ENCODE measurements at places on chromosomes 2 and 18.

GRCh38 chr2:122078451-122078850, 323.0 kb downstream of the TSN start:
- DNase-seq = no peak

DNA sequence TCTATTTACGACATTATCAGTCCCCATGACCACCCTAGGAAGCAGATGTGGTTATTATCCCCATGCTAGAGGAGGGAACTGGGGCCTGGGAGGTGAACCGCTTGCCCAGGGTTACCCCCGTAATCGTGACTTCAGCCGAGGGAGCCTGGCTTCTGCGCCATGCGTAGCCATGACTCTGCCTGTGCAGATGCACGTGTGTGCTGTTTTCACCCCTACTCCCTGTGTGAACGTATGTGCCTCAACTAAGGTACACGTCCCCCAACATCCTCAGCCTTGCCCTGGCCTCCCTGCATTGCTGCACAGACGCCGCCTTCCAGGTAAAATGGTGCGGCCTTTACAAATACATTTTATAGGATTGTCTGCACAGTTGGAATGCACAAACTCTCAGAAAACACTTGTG, 40.2 kb downstream of the LPIN1 start:
- no peak for DNase-seq

- DNase-seq = no peak
Observed at GRCh38 chr2:47173986-47174732, 19.1 kb upstream of the STPG4 start.

DNA sequence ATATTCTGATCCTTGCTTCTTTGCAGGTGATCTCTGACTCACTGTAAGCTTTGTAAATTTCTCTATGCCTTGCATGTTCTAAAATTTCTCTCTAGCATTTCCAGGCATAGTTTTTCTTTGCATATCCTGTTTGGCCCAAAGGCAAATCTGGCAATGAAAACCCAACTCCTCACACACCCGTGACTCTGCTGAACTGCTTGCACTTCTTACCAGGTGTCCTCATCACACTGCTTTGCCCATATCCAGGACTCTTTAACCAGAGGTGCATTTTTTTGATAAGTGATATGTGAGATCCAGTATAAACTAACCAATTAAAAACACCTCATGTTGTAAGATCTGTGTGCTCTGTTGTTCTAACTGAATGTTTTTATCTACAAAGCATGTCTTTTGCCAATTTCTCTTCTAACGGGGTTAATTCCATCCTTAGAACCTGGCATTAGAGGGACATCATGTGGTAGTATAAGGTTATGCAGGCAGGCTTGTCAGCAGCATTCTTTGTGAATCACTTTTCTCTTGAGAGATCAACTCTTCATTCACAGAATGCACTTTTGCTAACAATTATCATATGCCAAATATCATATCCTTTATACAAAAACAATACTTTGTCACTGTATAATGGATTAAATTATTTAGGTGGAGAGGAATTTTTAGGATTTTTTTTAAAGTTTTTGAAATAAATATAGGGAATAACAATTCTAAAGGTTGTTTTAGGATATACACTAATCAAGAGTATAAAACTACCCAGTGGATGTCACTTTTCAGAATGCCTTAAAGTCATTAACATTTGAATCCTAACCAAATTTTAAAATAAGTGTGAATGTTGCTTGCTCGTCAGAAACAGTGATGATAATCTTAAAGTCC, 20.8 kb upstream of the TMX3 start:
- peak; percentile 72 for DNase-seq

DNA sequence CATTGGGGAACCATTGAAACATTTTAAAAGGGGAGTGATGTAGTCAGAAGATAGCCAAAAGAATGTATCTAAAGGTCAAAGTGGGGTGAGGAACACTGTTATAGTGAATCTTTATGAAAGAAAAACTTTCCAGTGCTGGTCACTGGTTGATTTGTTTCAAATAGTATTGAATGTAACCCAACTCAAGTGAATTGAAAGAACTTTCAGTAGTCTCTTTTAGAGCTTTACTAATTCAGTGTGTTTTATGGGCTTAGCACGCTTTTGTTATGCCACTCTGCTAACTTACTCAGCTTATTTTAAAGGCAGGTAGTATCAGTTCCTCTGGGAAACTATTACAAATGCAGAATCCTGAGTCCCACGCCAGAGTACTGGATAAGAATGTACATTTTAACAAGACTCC, 57.3 kb downstream of the GTF2A1L start:
- DNase-seq = no peak

DNA sequence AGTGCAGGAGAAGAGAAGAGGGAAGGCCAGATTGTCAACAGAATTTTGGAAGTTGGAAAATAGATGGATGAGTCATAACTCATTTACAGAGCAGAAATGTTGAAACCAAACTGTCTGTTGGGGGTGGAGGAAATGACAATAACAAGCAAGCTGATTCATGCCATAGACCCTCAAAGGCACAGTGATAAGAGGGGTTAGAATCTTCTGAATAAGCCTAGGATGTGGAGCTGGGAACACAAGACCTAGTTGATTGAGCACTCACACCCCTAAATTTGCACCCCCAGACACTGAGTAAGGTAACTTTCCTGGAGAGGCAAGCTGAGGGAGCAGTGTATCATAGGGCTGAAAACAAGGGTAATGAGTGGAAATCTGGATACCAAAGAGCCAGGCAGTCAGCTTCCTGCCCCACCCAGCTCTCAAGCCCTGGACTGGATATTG, 141.4 kb downstream of the SCG2 start:
- DNase-seq = no peak

DNA sequence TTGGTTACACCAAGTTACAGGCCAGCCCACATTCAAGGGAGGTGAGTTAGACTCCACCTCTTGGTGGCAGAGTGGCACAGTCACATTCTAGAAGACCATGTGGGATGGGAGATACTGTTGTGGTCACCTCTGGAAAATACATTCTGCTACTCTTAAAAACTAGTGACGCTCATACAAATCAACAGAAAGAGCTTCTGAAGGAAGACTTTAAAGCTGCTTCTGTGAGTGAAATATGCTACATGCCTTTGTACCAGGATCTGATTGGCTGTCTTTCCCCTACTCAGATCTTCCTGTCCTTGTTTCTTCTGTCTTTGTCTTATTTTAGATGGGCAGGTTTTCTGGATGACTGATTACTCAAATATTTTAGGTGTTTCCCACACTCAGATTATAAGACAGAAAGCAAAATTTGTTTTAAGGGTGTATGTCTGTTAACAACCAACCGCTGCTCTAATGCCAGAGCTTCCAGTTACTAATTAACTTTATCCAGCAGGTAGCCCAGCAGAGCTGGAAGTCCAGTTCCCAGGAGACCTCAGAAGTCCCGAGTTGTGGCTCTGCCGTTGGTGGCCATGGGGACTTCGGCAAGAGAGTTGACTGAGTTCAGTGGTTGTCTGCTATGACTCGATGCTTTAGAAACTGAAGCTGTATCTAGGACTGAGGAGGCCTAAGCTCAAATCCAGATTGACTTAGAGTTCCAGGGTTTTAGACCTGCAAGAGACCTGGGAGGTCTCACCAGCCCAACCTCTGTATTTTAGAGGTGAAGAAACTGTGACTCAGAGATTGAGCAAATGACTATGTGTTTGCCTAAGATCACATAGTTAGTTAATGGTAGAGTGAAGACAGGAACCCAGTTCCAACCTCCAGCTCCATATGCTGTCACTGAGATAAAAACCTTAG, 7.4 kb downstream of the IL1R2 start:
- DNase-seq = no peak

GRCh38 chr2:8437228-8437948, 244.5 kb upstream of the ID2 start:
- DNase-seq = no peak

- DNase-seq = no peak
Observed at GRCh38 chr2:168255866-168256265, 8.5 kb upstream of the STK39 start.

DNA sequence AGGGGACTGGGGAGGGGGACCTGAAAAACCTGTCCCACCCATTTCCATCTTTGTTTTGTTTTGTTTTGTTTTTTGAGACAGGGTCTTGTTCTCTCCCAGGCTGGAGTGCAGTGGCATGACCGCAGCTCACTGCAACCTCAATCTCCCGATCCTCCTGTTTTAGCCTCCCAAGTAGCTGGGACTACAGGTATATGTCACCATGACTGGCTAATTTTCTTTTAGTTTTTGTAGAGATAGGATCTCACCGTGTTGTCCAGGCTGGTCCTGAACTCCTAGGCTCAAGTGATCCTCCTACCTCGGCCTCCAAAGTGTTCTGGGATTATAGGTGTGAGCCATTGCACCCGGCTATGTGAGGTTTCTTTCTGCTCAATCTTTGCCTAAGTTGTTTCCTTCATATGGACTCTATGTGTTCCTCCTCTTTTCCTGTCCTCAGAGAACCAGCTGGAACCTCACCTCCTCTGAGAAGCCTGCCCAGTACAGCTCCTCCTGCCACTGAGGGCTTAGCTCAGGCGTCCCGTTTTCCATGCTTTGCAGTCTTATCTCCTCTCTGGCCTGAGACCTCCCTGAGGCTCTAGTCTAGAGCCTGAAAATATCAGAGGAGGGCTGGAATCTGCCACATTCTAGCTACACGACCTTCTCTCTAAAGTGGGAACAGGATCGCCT, 74.8 kb downstream of the HS1BP3 start:
- DNase-seq = no peak

DNA sequence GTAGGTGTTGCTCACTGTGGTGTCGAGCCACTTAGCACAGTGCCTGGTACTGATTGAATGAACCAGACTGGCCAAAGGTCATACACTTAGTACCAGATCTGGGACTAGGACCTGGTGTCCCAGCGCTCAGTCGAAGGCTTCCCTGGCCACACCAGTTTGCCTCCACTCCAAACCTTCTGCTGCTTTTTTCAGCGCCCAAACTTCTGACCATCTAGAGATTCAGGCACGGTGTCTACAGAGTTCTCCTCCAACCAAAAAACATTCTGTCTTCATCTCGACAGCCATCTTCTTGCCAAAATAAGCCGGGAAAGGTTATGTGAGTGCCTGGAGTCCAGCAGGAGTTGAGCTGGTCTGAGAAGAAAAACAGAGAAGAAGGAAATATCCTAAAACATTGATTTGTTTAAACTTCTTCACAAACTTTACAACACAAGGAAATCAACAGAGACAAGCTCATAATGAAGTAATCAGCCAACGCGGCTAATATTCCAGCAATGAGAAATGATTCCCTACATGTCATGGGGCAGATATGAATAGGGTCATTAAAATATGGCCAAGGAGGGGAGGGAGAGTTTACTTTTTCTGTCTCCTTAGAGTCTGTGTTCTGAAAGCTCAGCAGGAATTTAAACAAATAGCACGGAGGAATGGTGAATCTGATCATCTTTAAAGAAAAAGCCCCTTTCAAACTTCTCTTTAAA, 2.3 kb upstream of the GLI2 start:
- DNase-seq = no peak

GRCh38 chr2:112642966-112643365, 2.8 kb upstream of the SLC20A1 start:
- no peak for DNase-seq

GRCh38 chr18:68467957-68468356, 247.0 kb downstream of the TMX3 start:
- DNase-seq = no peak

- no peak for DNase-seq
Observed at GRCh38 chr2:187939180-187939579, 352.5 kb upstream of the GULP1 start.

GRCh38 chr2:98583816-98584618, 24.3 kb downstream of the COA5 start:
- DNase-seq = no peak

GRCh38 chr2:157441072-157441454, 2.8 kb downstream of the CYTIP start:
- no peak for DNase-seq

GRCh38 chr2:96618596-96619283, 19.4 kb downstream of the KANSL3 start:
- DNase-seq = no peak

- DNase-seq = no peak
Observed at GRCh38 chr2:19839438-19839837, 62.3 kb downstream of the TTC32 start.

DNA sequence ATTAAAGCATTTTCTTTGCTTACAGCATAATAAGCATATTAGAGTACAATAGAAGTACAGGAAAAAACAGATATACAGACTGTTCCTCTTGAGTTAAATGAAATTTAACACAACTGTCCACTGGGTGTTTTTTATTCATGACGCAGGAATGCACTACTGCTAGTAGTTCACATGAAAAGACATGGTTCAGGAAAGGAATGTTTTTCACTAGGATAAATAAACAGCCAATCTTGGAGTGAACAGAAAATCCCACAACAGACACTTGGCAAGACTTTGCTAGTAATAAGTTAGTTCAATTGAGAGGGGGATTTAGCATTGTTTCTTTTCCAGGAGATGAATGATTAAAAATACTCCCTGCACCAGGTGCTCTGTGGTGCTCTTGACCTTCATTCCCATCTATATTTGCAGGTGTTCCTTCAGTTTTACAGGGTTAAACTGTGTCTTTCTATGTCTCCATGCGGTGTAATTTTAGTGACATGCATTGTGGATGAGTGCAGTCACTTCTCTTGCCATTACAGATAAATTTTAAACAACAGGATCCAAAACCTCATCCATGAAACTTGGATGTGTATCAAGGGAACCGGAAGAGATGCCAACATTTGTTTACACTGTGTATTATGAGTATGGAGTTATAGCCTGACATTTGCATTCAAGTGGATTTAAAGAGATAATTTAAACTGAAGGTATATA, 796.6 kb downstream of the DSC3 start:
- no peak for DNase-seq

GRCh38 chr2:31654241-31654640, 73.5 kb upstream of the SRD5A2 start:
- DNase-seq = no peak

GRCh38 chr18:69022426-69022825, 224.5 kb downstream of the CCDC102B start:
- DNase-seq = no peak

GRCh38 chr2:201669865-201670264, 26.6 kb upstream of the TMEM237 start:
- DNase-seq = no peak

- no peak for DNase-seq
Observed at GRCh38 chr2:25567406-25567805, 106.0 kb downstream of the DTNB start.

DNA sequence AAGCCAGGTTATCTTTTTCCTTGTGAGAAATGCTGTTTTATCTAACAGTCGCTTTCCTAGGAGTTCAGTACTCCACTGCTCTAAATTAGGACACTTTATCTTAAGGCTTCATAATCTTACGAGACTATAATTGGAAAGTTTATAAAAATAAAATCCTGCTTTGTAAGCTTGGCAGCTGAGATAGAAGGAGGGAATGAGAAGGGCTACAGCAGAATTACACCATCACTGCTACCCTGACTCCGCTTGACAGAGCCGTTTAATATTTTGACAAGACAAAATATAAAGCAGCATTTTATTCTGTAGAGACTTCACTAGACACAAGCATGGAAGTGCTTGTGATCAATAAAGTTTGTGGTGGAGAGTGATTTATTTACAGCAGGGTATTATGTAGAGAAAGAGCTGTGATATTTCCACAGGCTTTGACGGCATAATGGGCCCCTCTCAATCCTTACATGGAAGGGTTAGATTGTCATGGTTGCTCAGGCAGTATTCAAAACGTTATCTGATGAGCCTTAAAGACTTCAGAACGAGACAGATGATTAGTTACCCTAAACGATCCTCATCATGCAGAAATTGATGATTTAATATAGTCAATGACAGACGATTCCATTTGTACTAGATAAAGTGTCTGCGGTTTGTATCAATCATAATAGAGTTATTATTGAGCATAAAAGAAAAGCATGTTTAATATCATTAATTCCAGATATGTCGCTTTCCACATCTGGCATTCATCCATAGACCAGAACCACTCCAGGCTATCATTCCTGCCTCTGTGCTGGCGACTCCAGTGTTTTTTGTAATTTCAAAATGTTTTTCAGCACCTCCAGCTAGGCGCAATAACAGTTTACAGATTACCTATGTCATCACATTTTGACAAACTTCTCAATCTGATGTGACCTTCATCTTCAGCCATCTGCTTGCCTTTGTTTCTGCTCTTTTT, 242.2 kb downstream of the FIGN start:
- DNase-seq = no peak

Data from SK-N-MC (cell line).